M059J (cell line): ENCODE measurements at places on chromosomes 7 and 10. TPM values are rescaled to one million over a fixed set of nuclear protein-coding genes. Genes with fewer than 3 reads are reported as not detected.

DNA sequence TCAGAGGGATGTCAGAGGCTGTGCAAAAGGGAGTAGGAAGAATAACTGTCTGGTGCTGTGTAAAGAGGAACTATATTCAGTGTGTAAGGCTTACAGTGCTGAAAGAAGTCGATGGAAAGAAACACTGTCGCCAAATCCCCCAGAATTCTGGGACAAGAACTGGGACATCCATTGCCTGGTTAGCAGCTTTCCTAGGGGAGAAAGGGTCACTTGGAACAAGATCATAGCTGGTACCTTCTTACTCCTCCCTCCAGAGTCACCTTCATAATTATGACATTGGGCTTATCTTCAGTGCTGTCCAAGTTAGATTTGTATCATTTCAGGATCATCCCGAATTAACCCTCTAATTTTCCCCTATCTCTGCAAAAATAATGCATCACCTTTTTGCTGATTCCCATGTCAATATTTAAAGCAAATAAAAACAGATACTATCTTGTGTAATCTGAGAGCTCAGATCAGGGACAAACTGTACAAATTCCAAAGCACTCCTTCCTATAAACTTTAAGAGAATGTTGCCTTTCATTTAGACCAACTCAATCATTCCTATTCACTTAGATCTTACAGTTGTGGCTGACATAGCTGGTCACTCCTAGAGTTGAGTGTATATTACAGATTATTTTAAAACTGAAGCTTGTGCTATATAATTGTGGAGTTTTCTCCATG, 96.5 kb downstream of the DNAH11 start:
- peak; percentile 36 for DNase-seq

GRCh38 chr7:121714559-121715303, 158.2 kb upstream of the PTPRZ1 start:
- no peak for DNase-seq

GRCh38 chr7:14271441-14271840, 282.0 kb upstream of the ETV1 start:
- no peak for DNase-seq

DNA sequence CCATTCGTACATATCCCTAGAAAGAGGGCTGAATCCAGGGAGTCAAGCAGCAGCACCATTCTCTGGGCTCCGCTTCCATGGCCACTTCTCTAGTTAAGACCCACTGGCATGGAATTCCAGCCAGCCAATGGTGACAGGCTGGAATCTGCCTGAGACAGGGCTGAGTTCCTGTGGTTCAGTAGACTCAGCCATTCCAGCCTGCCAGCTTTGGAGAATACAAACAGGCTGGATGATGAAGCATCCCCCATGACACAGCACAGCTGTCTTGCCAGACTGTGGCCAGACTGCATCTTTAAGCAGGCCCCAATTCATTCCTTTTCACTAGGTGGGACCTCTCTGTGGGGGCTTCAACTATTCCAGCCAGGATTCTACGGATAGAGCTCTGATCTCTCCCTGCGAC, 329.6 kb downstream of the XPNPEP1 start:
- peak; percentile 8 for DNase-seq

- peak; percentile 91 for DNase-seq
These were observed 58.3 kb upstream of the GJD4 start for GRCh38 chr10:35546824-35547225.

- no peak for DNase-seq
These were observed 5.1 kb downstream of the STAM start for GRCh38 chr10:17649052-17649451.

- DNase-seq: no peak
These were observed 161.0 kb downstream of the WDR37 start for GRCh38 chr10:1217237-1217587.

GRCh38 chr7:128100949-128101713, 69.9 kb upstream of the LRRC4 start:
- no peak for DNase-seq

- peak; percentile 77 for DNase-seq
These were observed 53.9 kb downstream of the CUBN start for GRCh38 chr10:17075533-17076359.

GRCh38 chr10:43899224-43899959, 250.7 kb upstream of the ZNF32 start:
- peak; percentile 74 for DNase-seq

DNA sequence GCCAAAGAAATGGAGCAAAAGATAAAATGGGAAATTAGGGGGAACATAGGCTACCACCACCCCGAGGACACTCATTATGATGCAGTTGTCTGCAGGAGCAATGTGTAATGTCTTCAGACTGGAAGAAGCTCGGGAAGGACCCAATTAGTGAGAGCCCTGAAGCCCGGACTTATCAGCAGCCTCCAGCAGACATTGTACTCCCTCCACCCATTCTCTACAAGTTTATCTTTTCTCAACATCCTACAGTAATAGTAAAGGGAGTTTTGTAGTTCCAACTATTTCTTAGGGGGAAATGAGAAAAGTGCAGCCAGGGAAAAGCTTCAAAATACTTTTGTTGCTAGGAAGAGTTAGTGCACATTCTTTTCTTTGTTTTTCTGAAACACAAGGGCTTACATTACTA, 657.3 kb upstream of the COBL start:
- DNase-seq: no peak

GRCh38 chr7:152544481-152544927, 108.7 kb upstream of the KMT2C start:
- no peak for DNase-seq

- no peak for DNase-seq
These were observed 207.0 kb upstream of the PRKCQ start for GRCh38 chr10:6787091-6787490.

DNA sequence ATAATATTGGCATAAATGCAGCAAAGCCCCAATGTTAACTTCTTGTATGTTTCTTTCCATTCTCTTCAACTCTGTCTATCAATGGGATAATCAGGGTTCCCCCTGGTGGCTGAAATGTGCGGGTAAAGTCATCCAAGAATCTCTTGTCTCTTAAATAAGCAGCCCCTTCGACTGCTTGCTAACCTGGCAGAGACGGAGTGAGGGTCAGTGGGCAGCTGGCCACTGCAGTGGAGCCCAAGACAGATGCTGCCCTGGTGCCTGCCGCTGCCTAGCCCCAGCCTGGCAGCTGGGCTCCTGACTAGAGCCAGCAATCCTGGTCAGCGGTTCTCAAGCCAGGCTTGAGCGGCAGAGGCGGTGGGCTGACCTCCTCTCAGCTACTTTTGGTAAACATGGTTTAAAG, 248.9 kb downstream of the COBL start:
- peak; percentile 72 for DNase-seq

GRCh38 chr10:121594623-121595350, 3.5 kb downstream of the FGFR2 start:
- peak; percentile 24 for DNase-seq

DNA sequence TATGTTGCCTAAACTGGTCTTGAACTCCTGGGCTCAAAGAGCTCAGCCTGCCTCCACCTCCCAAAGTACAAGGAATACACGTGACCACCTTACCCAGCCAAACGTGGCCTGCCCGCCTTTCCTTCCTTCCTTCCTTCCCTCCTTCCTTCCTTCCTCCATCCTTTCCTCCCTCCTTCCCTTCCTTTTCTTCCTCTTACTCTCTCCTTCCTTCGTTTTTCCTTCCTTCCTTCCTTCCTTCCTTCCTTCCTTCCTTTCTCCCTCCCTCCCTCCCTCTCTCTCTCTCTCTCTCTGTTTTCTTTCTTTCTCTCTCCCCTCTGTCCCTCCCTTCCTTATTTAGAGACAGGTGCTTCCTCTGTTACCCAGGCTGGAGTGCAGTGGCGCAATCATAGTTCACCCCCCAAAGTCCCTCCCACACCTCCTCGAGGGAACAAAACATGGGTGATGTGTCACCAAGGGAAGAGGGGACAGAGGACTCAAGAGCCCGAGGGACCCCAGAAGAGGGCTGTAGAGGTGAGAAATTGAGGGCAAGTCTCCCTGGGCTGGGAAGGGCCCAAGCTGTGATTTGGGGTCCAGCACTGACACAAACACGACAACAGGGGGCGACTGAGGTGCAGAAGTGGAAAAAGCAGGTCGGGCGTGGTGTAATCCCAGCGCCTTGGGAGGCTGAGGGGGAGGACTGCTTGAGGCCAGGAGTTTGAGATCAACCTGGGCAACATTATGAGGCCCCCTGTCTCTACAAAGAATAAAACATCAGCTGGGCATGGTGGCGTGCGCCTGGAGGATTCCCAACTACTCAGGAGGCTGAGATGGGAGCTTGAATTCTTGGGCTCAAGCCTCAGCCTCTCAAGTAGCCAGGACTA, 28.1 kb downstream of the EPHB4 start:
- DNase-seq: peak; percentile 63

DNA sequence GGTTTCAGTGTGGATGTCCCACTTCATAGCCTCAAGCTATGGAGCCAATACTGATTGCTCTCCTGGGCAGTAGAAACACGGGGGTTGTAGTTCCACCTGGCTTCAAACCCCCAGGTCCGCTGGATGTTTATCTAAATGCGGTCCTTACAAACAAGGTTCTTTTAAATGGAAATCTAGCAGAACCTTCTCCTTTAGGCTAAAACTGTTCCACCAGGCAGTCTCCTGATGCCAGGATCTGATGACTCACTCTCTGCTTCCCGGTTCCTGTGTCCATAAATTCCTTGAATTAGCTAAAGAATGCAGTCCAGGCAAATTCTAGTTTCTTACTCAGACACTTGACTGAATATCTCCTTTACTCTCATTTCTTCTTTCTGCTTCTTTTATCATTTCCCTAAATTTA, 108.4 kb upstream of the FAM3C start:
- peak; percentile 94 for DNase-seq

GRCh38 chr7:115499956-115500355, 530.6 kb downstream of the TFEC start:
- DNase-seq: no peak

DNA sequence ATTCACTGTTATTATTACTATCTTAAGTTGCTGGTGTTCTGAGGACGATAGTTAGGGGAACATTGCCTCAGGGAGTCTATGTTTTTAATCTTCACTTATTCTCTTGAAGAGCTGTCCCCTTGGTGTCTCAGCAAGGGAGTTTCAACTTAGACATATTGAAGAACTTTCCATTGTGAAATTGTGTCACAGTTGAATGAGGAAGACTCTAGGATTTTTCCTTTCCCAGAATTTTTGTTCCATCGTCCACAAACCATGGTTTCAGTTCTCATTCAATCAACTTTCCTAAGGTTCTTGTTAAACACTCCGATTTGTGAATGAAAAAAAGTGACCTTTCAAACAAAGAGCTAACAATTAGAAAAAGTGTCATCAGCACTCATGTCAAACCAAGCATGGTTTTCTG, 128.3 kb downstream of the GATA3 start:
- DNase-seq: no peak

- no peak for DNase-seq
These were observed 123.7 kb downstream of the VIPR2 start for GRCh38 chr7:159020987-159021386.

DNA sequence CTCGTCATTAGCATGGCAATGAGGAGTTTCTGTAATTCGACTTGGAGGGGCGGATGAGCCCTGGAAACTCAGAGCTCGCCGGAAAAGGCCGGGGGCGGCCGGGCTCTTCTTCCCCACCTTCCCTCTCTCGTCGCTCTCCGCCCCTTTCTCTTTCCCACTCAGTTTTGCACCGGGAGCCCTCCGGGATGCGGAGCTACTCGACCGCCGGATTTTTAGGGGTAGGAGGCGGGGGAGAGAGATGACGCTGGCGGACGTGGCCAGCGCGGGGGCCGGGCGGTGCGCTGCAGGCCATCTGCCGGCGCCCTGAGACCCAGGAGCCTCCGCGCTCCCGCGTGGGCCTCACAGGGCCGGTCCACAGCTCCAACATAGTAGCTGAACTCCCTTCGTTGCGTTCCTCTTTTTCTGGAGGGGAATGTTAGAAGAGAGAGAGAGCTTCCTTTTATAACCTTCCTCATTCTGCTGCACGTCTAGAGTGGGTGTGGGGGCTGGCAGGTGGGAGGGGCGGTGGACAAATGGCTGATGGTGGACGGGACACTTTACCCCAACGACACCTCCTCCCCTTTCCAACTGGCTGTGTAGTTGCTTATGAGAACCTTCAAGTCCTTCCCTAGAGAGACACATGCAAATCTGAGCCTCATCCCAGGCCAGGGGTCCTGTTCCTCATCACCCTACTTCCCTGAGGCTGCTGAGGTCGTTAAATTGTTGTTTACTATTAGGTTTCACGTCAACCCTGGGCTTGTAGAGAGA, 1.1 kb upstream of the HOXA1 start:
- peak; percentile 64 for DNase-seq

- peak; percentile 12 for DNase-seq
These were observed 382.5 kb upstream of the SORCS1 start for GRCh38 chr10:107546986-107547385.

DNA sequence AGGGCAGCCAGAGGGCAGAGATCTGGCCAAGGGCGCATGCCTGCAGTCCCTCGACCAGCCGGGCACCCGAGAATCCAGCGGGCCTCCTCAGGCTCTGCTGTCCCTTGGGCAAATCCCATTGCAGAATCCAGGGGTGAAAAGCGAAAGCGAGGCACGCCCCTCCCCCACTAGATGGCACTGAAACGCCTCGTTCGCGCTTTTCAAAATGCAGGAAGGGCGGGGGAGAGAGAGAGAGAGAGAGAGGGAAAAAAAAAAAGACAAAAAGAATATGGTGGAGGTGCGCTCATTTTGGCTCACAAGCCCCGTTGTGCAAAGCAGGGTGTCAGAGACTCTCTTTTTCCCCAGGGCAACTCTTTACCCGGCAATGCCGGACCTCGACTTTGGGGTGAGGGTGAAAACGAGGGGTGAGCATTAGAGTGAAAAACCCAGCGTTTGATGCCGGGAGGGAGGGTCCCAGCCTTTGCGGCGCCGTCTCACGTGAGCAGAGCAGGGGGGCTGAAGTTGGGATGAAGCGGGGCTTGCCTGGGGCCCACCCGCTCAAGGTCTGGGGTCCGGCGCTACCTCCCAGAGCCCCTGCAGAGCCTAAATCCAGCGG, 2.5 kb upstream of the TMEM178B start:
- peak; percentile 70 for DNase-seq

GRCh38 chr10:129462257-129462795, 4.7 kb upstream of the MGMT start:
- DNase-seq: no peak

The PON1 gene
- not detected in 2 replicates for total RNA-seq

The CD36 gene
- total RNA-seq: 2.0 and 9.4 TPM in 2 replicates

The MMD2 gene
- not detected in 2 replicates for total RNA-seq

The VSTM4 gene
- total RNA-seq: 0.10 TPM in 1 of 2 replicates, not detected in the other

The AQP1 gene
- total RNA-seq: 0.62 and 0.74 TPM in 2 replicates

The FANK1 gene
- 4.5 and 11.2 TPM in 2 replicates for total RNA-seq

The GPR26 gene
- total RNA-seq: not detected in 2 replicates

The CPVL gene
- total RNA-seq: 0.49 and 0.64 TPM in 2 replicates

The FGL2 gene
- total RNA-seq: 0.34 TPM in 1 of 2 replicates, not detected in the other

The BICC1 gene
- 28.4 and 39.1 TPM in 2 replicates for total RNA-seq

The PRKAR2B gene
- 7.0 and 7.7 TPM in 2 replicates for total RNA-seq
